ENCODE measurements at places on chromosomes 2 and 18. TPM values are rescaled to one million over a fixed set of nuclear protein-coding genes. Genes with fewer than 3 reads are reported as not detected.

RESP18 gene
- not detected for total RNA-seq

MGAT4A gene
- total RNA-seq, result 14.5 TPM

GCC2 gene
- total RNA-seq, result 34.2 TPM

SDC1 gene
- 3.0 TPM for total RNA-seq

Measured in ovary (tissue), 10 donors.